ENCODE measurements at places on chromosomes 1 and 21.

- no peak for DNase-seq
These were observed 4.8 kb upstream of the TDRD10 start for GRCh38 chr1:154497026-154497806.

DNA sequence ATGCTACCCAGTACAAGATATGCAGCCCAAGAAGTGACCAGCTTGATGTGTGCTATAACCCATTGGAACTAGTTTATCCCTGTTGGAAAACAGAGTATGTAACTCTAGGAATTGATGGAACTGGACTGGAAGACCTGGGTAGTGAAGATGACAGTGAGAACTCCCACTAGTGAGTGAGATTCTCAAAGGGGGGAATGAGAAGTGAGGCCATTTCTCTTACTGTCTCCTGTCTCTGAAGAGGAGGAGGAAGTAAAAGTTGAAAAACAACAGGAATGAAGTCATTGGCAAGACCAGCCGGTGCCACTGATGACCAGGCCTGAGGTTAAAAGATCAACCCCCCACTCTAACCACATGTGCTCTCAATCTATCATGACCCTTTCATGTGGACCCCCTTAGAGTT, 20.9 kb downstream of the PLA2G2F start:
- no peak for DNase-seq

DNA sequence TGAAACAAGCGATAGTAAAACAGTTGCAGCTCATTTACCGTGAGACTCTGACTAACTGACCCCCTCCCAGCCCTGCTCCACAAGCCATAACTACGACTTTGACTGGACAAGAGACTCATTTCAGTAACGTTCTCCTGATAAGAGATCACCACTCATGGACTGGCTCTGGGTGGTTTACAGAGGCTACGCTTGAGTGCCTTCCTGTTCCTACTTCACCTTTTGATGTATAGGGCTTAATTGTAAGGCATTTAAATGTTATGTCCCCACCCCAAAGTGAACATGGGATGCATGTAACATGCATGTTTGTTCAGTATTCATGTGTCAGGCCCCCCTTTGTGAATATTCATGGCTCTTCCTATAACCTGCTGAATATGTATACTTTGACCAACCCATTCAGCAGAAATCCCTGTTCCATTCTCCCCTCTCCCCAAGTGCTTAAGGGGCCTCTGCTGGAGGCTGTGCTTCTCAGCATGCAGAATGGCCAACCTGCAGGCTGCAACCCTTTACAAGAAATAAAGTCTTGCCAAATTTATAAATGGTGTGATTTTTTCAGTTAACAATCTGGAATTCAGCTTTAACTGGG, 50.7 kb upstream of the SPOCD1 start:
- no peak for DNase-seq

DNA sequence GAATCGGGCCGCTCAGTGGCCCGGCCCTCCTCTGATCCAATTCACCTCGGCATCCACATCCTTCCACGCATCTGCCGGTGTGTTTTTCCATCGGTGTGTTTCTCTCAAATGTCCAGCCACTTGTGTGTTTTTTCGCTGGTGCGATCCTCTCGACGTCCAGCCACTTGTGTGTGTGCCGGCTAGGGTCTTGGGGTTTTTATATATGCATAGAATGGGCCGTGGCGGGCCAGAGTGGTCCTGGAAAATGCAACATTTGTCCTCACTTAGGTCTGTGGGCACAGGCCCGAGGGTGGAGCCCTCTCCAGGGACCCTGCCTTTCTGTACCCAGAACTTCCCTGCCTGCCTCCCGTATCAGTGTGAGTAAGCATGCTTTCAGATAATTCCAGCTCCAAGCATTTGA, 1106.4 kb downstream of the AMY1C start:
- DNase-seq, result no peak

GRCh38 chr1:154222918-154223317, 2.2 kb downstream of the UBAP2L start:
- DNase-seq, result no peak

DNA sequence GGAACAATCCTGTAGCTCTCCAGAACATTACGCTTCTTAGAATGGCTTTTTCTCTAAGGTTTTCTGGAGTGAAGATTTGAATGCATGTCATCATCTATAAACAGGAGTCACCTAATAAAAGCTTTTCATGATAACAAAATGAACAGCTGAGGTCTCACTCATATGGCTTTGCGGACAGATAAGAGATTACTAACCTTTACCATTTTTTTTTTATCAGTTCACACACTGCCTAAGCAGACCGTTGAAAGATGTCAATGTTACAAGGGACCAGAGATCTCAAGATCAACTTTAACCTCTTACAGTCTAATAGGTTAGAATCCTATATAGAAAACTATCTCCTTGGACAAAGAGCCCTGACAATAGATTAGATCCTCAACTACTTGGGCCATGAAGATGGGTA, 41.4 kb downstream of the SCMH1 start:
- DNase-seq, result no peak

DNA sequence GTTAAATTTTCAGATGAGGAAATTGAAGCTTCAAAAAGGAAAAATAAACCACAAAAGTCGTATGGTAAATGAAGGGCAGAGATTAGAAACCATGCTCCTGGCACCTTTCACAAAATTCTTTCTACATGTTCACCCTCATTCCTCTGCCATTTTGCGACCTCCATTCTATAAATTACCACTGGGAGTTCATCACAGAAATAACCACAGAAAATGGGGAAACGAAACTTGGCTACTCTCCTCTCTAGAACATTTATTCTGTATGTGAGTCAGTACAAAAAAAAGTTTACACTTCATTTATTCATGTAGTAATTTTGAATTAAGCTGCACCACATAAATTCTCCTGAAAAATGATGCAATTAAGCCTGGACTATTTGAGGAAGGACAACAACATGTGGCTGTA, 320.9 kb upstream of the C1orf87 start:
- DNase-seq, result no peak

DNA sequence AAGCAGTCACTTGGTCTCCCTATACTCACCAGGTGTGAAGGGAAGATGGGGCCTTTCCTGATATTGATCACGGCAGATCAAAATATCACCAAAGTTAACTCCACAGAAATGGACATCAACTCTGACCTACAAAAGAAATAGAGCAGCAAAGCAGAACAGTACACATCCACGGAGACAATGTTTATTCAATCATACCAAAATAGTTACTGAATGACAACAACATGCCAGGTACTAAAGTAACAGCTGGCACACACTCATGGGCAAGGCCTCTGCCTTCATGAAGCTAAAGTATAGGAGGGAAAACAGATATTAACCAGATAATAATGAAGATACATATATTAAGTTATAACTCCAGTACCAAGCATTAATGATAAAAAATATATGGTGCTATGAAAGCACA, 59.2 kb upstream of the RASAL2 start:
- DNase-seq, result no peak

GRCh38 chr1:244341455-244342450, 110.0 kb downstream of the ADSS2 start:
- peak; percentile 5 for DNase-seq
